ENCODE measurements at places on chromosomes 5 and 9.
A peak's percentile ranks its signal among the peaks of the same experiment; 100 is the strongest.

GRCh38 chr5:123036391-123037103 is at the start of gene PPIC:
TSS of gene PPIC (minus strand) at chr5:123036725. CDS start at chr5:123036625, 100 bp downstream.
- DNase-seq: peak; percentile 20

DNA sequence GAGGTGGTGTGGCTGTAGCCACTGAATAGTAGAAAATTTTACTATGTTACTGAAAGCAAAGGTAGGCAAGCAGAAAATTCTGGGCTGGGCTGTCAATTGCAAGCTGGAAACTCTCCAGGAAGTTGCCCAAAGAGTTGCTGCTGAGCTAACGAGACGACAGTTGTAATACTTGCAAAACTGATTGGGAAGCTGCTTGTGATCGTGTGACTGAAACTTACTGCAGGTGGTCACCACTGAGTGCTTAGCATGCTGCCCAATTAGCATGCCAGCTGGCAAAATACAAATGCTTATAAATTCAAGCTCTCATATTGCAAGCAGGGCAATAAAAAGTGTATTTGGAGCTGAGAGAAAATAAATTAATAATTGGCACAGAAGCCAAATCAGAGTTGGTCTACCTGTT is 758.5 kb upstream of the EDIL3 start:
- no peak for DNase-seq

DNA sequence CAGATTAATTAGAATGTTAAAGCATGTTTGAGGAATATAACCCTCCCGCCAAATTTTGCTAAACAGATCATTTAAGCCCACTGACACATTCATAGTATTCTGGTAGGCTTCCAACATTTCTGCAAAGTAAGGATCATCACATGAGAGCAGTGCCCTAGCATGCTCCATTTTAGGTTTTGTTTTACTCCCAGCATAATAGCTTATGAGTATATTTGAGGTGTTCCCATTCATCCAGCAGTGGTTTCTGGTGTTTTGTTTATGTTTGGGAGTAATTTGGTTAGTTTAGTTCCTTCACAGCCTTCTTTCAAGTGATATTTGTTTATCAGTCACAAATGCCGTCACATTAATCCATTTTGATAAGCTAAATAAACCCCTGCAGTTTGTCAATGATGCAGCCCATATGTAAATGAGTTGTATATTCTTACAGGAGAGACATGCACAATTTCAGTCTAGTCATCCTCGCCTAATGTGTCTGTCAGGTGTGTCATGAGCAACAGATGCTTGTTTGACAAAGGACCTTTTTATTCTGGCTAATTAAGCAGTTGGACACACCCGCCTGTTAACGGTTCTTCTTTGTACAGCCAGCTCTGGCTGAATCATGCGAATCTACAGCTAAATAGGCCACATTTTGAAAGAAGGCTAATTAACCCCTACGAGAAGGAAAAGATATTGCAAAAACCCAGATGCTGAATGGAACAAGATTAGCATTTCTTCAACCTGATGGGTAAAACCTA is 124.4 kb downstream of the RFX3 start:
- DNase-seq: no peak

- DNase-seq: peak; percentile 71
Measured at GRCh38 chr5:134905246-134905996, 490 bp downstream of the PCBD2 start.

DNA sequence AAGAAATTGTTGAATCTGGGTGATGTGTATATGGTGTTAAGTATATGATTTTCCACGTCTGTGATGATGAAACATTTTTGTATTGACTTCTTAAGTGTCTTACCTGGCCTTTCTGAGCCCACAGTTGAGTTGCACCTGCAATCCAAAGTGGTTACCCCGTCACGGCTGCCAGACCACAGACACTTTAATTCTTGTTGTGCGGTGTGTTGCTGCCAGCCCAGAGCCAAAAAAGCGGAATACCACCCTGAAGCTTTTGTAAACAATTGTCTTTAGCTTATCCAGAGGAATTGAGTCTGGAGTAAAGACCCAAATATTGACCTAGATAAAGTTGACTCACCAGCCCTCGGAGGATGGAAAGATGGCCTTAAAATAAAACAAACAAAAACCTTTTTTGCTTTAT is 35.1 kb downstream of the MTAP start:
- DNase-seq: no peak

- no peak for DNase-seq
Measured at GRCh38 chr5:147393874-147394672, 115.8 kb downstream of the DPYSL3 start.

All from activated naive CD4-positive, alpha-beta T cell treated with anti-CD3 and anti-CD28 coated beads, Interleukin-2, amount 50 U/mL, for 72 hours (primary cell).